ENCODE measurements at places on chromosomes 5 and 9. TPM values are rescaled to one million over a fixed set of nuclear protein-coding genes. Genes with fewer than 3 reads are reported as not detected.

GRCh38 chr5:53323511-53323910 is 156.9 kb upstream of the FST start:
- no peak for DNase-seq

DNA sequence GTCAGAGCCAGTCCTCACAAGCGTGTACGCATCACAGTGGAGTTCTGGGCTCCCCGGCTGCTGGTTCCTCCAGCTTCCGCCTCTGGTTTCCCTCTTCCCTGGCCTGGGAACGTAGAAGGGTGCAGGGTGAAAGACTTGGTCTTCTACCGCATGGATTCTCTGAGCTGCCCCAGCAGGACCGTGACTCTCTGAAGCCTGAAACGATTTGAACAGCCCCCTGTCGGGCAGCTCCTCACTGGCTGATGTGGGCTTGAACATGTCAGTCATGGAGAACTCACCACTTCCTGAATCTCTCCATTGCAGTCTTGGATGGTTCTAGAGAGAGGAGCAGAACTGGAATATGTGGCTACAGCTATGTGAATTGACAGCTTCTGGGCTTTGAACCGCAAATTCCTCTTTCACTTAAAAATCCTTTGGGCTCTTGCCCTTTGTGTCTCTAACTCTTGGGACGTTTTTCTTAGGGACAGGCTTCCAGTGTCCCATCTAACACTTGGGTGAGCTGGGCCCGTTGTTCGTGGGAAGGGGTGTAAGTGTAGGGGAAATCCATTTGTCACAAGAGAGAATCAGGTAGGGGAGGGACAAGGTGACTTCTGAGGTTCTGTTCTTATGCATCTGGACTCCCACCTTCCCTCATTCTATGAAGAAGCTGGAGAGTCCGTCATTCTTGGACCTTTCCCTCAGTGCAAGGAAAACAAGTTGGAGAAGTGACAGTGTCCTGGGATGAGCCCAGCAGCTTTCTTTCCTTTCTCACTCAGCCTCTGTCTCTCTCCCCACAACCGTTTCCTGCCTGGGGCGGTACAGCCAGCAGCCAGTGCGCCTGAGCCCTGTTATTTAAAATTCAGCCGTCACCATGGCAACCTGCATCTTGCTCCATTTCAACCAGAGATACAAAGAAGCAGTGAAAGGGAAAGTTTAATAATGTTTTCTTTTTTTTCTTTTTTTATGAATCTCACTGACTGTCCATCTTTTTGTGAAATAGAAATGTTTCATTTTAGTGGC is 84.7 kb downstream of the PTTG1 start:
- DNase-seq, result peak; percentile 90

DNA sequence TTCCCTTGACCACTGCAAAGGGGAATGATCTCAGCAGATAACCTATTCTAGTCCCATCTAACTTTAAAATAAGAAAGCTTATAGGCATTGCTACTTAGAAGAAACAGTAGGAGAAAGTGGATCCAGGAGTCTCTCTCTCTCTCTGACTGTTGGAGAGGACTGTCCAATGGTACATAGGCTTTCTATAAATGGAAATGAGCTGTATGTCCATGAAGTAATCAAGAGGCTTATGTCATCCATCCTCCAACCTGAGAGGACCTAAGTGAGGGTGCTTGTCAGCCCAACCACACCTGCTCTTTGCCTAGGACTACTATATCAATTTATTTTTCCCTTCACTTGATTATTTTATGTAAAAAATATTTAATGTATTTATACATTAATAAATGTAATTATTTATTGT is 172.3 kb downstream of the PAPPA start:
- DNase-seq, result no peak

GRCh38 chr5:9957214-9957613 is 292.5 kb downstream of the ATPSCKMT start:
- no peak for DNase-seq

- peak; percentile 21 for DNase-seq
Observed at GRCh38 chr5:133397348-133397747, 215.0 kb downstream of the FSTL4 start.

DNA sequence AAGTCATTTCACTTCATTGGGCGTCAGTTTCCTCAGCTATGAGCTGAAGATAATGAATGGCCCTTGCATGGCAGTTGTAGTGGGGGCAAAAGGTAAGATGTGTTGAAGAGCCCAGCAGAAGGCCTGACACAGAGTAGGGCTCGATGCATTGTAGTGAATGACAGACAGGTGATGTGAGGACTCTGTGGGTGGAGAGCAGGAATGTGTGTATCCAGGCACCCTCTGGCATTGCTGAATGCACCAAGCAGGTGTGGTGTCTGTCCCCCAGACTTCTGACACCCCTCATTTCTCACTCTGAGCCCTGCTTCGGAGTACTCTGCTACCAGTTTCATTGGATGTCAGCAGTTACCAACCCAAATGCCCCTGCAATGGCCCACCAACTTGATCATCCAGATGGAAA is 22.4 kb downstream of the LHX2 start:
- DNase-seq, result no peak

DNA sequence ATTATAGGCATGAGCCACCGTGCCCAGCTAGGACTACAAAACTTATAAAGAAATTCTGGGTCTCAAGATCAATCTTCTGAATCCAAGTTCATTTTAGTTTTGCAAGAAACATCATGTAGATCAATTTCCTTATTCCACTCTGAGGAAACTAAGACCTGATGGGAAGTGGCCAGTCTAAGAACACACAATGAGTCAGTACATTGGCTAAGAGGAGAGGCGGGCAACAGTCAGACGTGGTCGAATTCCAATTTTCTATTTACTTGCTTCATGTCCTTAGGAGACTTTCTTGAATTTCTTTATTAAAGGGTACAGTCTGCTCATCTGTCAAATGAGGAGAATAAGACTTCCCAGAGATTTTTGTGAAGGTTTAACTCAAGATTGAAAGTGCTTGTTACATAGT is 432.1 kb upstream of the BRINP1 start:
- DNase-seq, result no peak

GRCh38 chr9:77927265-77927664 is 104.3 kb downstream of the GNAQ start:
- DNase-seq, result no peak

DNA sequence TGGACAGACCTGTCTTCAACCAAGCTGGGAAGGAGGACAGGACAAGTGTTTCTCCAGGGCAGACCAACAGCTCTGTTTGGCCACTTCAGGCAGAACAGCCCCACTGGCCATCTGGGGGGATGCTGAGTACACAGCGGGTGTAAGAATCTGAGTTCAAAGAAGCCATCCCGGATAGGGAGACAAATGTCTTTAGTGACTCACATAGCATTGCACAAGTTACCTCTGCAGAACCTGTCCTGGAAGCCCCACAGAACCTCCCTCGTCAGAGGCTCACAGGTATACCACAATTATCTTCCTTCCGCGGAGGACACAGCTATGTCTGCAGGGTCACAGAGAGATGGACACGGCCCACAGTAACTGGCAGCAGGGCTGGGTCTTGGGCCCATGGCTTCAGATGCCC is 2.0 kb downstream of the OR2V2 start:
- DNase-seq, result no peak

DNA sequence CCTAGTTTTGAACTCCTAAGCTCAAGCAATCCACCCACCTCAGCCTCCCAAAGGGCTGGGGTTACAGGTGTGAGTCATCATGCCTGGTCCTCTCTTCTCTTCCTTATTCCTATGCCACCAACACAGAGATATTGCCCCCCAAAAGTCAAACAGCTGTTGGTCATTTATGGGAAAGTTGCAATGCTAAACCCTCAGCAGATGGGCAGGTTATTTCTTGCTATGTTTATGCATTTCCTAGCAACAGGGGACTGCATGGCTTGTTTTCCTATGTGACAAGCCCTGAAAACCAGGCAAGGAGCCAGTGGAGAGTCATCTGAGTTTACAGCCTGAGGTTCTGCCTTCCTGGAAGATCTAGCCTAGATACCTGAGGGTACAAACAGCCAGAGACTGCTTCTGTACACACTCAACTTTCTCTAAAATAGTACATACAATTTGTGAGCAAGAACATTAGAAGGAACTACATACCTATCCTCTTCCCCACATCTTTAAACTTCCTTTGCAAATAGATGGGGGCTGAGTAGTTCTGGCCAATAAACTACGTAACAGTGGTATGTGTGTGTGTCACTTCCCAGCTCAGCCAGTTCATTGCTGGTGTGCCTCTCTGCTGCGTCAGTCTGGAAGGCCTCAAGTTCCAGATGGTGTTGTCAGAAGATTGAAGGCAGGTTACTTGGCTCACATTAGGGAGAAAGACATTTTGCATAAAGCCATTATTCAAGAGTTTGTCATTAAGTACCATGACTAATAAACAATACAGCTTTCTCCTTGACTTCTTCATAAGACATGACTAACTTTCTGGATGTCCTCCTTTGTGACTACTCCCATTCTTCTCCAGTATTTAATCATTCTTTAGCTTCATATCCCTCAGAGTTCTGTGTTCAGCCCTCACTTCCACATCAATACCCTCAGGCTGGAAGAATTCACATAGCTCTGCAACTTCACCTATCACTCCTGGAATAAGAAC is 65.3 kb downstream of the CSNK1A1 start:
- no peak for DNase-seq

- DNase-seq, result no peak
Observed at GRCh38 chr5:107671742-107672210, 1.0 kb upstream of the EFNA5 start.

DNA sequence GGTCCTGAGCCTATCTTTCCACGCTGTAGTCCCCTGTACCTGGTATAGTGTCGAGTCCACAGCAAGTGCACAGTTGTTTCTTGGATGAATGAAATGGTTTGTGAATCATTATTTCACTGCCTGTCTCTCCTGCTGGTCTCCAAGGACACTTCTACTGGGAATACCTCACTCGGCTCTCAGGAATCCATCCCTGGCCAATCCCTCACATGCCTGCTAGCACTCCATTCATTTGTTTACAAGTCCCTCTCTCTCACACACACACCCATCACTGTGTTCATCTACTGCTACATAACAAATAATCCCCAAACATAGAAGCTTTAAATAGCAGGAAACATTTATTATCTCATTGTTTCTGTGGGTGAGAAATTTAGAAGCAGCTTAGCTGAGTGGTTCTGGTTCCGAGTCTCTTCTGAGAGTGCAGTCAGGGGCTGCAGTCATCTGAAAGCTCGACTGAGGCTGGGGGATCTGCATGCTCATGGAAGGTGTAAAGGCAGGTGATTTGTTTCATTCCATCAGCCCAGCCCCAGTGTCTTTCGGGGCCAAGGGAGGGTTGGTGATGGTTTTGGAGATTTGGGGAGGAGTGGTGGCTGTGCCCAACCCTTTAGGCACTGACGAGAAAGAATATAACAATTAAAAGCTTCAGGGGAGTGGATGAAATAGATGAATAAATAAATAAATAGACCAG is 132.7 kb upstream of the IER5L start:
- DNase-seq, result no peak

- no peak for DNase-seq
Observed at GRCh38 chr5:34811706-34812105, 27.3 kb upstream of the TTC23L start.

DNA sequence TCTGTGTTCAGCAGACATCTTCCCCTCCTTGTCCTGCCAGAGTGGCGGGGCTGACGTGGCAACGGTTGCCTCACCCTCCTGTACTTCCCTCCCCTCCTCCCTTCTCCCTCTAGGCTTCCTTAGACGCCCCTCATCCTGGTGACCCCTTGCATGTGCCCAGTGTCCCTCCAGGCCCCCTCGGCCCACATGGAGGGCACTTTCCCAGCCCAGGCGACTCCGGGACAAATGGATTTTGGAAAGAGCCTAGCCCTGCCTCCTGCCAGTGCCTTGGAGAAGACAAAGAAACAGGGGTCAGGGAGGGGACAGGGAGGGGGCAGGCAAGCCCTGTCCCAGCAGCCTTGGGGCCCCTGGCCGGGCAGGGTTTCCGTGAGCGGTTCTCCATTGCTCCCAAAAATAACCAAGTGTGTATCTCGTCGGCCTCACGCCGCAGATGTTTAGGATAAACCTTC is 38.3 kb upstream of the NEURL1B start:
- DNase-seq, result no peak

GRCh38 chr9:130042885-130043653 is at the start of gene FNBP1:
Gene FNBP1 (minus strand): TSS chr9:130043189. CDS start chr9:130042975, 214 bp downstream.
- peak; percentile 83 for DNase-seq

DNA sequence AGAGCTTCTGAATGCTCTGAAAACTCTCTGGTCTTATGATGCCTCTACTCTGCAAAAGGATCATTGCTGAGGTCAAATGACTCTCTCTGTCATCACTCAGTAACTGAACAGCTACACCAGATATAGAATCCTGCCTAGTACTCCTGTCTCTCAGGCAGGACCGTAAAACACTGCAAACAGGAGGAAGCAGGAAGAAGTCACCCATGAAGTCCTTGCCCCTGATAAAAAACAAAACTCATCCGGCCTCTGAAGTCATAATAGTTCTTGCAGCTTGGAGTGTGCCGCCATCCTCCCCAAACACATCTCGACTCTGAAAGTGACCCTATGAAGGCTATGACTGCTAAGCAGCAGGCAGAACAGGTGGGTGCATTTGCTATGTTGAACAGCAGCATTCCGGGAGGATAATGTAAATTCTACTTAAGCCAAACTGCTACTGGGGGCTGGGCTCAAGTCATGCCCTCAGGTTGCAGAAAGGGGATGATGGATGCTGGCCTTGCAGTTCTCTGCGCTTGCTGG is 81.9 kb upstream of the FAM169A start:
- no peak for DNase-seq

GRCh38 chr9:69273161-69273560 is 51.9 kb upstream of the ENTREP1 start:
- DNase-seq, result no peak

- no peak for DNase-seq
Observed at GRCh38 chr5:125154301-125155110, 408.1 kb upstream of the ZNF608 start.

CAPSL gene
- total RNA-seq, result not detected

SAXO1 gene
- total RNA-seq, result 0.10 TPM

P4HA2 gene
- total RNA-seq, result 13.5 TPM

SLC6A7 gene
- not detected for total RNA-seq

MSMP gene
- total RNA-seq, result 0.89 TPM

LEAP2 gene
- 3.7 TPM for total RNA-seq

VDAC1 gene
- total RNA-seq, result 259 TPM

C9orf153 gene
- 0.34 TPM for total RNA-seq

UGCG gene
- total RNA-seq, result 25.4 TPM

ADAM19 gene
- 80.6 TPM for total RNA-seq

SLCO6A1 gene
- not detected for total RNA-seq

All from activated CD8-positive, alpha-beta T cell treated with anti-CD3 and anti-CD28 coated beads, Interleukin-2, amount 10 ng/mL, durations not matched to agents 7 days and 5 days (primary cell).